ENCODE measurements at places on chromosomes 16 and 17.
A peak's percentile ranks its signal among the peaks of the same experiment; 100 is the strongest.

DNA sequence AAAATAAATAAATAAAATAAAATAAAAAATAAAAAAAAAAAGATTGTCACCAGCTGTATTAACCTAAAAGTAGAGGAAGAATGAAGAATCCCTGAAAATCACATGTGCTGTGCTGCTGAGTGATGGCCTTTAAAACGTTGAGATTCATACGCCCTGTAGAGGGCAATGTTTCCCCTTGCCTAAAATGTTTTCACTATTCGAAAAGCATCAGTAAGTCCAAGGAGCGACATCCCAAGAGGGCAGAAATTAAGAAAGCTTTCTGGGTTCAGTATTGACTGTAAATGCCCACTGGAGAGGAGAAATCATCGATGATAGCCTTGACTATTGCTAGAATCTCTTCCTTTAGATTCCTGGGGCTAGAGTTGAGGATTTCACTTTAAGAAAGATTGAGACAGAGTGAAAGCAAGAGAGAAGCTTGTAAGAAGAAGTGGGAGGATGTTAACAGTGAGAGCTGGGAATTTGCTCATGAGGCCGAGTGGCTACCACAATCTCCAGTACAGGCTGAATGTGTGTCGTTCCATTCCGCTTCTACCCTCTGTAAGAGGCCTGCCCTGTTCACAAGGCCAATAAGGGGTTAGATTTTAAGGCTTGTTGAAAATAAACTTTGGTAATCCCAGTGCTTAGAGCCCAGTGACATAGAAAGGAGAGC is 170.8 kb upstream of the FAM20A start:
- no peak for DNase-seq

DNA sequence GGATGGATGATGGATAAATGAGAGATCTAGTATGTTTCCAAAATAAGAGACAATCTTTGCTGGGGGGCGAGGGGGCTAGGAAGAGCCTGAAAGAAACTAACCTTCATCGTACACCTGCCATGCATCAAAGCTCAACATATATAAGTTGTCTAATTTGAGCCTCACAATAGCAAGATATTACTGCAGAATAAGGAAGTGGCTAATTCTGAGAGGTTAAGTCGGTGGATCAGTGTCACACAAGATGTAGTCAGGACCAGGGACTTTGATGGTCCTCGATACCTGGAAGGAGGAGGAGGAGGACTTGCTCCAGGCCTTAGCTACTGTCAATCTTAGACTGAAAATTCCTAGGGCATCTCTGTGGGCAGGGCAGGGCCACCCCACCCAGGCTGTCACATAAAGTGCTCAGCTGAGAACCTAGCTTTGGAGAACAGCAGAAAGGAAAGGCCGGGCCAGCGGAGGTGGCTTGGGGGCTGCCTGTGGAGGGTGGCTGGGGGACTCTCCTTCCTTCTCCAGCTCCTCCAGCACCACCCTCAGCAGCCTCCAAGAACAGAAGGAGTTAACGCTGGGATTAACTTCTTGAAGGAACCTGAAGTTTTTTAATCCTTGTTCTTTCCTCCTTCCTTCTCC is 460 bp upstream of the SLC13A2 start:
- DNase-seq, result no peak

DNA sequence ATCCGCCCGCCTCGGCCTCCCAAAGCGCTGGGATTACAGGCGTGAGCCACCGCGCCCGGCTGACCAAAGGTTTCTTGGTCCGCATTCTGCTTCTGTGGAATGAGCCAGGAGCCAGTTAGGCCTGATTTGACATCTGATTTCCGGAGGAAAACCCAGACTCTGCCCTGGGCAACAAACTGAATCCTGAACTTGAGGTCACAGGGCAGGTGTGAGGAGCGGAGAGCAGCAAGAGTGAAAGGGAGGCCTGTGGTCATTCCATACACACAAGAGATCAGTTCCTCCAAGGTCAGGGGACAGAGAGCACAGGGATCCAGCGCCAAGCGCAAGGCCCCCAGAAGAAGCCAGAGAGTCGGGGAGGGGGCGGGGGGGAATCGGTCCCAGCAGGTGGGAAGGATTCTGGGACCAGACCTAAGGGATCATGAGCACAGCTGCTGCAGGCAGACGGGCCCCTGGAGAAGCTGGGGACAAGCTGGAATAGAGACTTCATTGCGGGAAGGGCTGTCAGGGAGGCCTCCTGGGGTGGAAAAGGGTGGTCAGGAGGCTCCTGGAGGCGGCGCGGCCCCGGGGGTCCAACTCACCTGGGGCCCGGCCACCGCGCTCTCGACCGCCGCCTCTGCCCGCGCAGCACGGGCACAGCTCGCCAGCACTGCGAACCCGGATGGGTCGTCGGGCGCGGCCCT is 436 bp downstream of the SHPK start:
- DNase-seq, result no peak

- DNase-seq, result peak; percentile 22
Measured at GRCh38 chr17:39527220-39527813, 66.0 kb downstream of the CDK12 start.

DNA sequence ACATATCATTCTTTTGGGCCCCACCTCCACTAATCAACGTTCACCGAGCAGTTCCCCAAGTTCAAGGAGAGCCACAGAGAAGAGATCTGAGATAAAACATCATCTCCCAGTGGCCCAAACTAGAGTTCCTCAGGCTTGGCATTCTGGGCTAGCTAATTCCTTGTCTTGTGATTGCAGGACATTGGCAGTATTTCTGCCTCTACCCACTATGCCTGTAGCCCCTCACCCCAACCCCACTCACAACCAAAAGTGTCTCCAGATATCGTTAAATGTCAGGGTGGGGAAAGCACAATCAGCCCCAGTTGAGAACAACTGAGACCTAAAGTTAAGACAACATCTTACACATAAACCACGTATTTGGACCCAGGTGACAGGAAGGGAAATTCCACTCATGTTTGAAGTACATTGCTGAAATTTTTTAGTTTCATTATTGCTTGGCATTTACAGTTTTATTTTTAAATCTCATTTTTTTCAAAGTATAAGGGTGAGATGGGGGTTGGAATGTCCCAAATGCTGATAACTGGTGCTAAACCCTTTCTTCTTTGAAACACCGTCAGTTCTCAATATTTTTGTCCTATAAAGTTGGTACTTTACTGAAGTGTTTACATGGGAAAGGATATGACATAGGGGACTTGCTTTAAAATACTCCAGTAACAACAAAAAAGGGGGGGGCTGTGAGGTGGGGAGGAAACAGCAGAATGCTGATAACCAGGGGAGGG is 13.6 kb downstream of the ZC3H7A start:
- DNase-seq, result no peak

DNA sequence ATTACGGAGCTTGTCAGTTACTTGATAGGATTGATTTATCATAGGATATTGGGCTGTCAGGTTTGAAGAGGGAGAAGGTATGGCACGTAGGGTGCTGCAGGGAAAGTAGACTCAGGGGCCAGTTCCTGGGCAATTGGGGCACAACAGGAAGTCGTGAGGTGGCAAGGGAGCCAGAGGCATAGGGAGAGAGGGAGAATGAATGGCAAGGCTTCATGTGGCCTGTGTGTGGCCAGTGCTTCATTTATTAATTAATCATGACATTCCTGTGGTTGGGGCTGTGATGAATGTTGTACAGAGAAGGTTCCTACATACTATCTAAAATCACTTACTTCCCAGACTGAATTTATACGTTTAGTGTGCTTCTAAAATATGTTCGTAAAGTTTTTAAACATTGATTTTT is 19.3 kb downstream of the MFSD11 start:
- DNase-seq, result no peak

DNA sequence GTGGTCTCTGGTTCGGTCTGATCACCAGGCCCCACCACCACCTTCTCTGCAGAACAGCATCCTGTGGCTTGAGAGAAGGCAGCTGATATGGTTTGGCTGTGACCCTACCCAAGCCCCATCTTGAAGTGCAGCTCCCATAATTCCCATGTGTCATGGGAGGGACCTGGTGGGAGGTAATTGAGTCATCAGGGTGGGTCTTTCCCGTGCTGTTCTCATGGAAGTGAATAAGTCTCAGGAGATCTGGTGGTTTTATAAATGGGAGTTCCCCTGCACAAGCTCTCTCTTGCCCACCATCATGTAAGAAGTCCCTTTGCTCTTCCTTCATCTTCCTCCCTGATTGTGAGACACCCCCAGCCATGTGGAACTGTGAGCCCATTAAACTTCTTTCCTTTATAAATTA is 352.3 kb upstream of the CDH5 start:
- DNase-seq, result no peak

DNA sequence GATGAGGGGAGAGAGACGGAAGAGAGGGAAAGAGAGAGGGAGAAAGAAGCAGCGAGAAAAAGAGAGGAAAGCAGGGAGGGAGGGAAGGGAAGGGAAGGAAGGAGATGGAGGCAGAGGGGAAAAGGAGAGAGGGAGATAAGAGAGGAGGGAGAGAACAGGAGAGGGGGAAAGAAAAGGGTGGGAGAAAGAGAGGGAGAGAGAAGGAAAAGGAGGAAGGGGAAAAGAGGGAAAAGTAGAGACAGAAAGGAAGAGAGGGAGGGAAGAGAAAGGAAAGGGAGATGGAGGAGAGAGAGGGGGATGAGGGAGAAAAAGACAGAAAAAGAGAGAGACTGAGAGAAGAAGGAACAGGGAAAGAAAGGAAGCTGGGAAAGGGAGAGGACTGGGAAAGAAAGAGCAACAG is 814.4 kb downstream of the CDH11 start:
- no peak for DNase-seq

DNA sequence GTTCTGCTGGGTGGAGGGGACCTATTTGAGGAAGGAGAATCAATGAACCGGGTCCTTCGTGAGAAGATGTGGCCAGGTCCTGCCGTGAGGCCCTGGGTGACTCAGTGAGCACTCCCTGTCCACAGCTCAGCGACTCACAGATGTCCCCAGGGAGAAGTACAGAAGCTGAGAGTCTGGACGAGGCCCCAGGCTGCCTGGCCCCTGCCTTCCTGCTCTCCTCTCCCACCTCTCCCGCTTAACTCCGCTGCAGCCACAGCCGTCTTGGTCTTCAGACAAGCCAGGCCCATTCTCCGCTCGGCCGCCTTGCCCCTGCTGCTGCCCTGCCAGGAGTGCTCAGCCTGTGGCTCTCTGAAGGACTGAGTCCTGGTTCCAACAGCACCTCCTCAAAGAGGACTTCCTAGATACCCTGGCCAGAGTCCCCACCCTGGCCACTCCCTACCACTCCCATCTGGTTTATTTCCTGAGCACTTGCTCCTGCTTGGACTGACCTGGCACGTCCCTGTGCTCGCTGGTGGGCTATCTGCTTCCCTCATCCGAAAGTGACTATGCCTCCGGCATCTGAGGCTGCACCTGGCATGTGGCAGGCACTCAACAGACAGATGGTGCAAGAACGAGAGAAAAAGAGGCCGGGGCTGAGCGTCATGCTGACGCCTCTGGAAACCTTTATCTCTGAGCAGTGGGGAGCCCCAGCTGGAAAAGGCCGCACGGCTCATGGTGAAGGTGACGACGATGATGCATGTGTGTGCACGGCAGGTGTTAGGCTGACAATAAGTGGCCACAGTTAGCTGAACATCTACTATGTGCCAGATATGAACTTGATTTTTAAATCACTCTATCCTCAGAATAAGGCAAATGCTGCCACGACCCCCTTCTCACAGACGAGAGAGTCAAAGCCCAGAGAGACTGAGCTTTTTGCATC is 9.2 kb upstream of the TNFRSF13B start:
- DNase-seq, result no peak

GRCh38 chr16:21600031-21600773 is 825 bp downstream of the METTL9 start:
- DNase-seq, result peak; percentile 29

DNA sequence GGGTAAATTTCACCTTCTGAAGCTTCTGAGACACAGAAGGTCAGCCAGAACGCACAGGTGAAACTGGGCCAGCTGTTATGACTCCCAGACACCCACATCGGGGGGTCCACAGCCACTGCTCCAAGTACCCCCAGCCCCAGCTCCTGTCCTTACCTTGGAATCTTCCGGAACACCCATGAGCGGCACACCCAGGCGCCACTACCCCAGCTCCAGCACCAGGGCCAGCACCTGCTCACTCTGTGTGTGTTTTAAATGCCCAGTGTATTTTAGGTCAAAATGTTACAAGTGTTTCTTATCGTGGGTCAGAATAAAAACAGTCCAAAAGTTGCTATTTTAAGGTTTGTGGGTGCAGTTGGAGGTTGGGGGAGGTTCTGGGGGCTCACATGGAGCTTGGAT is 116.3 kb downstream of the RMI2 start:
- no peak for DNase-seq

GRCh38 chr16:86567701-86568581 is 1.3 kb downstream of the FOXC2 start:
- DNase-seq, result no peak

DNA sequence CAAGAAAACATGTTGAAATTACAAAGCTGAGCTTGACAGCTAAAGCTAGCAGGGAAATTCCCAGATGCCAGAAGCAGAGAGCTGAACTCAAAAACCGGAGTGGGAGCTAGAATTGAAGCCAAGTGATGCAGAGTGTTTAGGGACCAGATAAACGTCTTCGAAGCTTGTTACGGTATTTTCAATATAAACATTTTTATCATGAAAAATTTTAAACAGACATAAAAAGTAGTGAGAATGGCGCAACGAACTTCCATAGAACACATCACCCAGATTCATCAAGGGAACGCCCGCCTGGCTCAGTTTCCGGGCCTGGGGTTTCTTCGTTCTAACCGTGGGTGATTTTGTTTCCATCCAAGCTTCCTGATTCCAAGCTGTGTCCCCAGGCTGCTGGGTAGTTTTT is 18.1 kb downstream of the SPNS2 start:
- DNase-seq, result no peak

- DNase-seq, result no peak
Measured at GRCh38 chr16:59597269-59597668, 863.2 kb upstream of the GOT2 start.

- no peak for DNase-seq
Measured at GRCh38 chr17:73855720-73856333, 211.6 kb upstream of the SDK2 start.

GRCh38 chr17:61408151-61409041 is 8.8 kb downstream of the TBX2 start:
- DNase-seq, result no peak

GRCh38 chr16:47565454-47565853 is 104.3 kb downstream of the PHKB start:
- no peak for DNase-seq
